ENCODE measurements at places on chromosomes 7 and 10.

- DNase-seq: no peak
Observed at GRCh38 chr10:131946880-131947279, 34.8 kb downstream of the BNIP3 start.

DNA sequence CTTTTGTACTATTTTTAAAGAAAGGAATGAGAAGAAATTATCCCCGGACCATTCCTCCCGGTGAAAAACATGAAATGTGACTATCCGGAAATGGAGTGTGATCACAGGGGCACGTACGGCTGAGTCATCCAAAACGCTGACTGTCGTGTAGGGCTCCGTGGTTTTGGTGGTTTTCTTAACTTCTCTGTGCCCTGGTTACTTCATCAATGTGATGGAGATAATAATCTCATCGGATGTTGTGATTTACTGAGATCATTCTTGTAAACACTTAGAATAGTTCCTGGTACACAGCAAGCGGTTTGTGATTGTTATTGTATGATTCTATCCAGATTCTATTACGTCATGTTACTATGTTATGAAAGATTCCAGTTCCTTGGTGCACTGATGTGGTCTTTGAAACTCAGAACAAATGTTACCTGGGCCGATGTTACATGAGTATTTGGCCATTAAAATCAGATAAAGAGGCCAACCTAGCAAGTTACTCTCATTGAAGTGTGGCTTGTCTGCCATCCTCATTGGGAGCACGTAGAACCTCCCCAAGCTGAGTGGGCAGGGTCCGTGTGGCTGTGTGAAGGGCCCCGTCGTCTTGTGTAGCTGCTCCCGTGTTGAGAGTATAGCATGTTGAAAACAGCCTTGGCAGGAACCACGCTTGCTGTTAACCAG is 99.5 kb downstream of the CAMK1D start:
- DNase-seq: peak; percentile 62

DNA sequence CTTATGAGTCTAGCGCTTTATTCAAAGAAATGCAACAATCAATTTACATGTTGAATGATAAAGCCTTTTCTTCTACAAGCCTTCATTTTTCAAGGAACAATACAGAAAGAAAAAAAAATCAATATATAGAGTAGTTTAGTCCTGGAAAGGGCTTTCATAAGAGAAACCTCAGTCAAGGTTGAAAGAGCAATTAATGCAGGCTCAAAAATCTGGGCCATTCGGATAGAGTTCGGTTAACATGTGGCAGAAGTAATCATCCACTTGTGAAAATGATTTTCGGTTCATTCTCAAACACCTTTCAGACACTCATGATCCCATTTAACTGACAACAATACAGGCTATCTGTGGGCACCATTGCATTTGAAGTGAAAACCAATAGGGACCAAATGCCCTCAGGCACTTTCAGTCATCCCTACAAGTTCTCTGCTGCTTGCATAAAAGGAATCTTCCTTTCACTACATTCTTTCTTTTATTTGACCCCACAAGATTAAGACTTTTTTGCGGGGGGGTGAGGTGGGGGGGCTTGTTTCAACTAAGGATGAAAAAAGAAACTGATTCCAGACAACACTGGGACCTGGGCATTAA is 177.9 kb downstream of the RNF133 start:
- no peak for DNase-seq

GRCh38 chr10:49690698-49691356 is 11.4 kb downstream of the C10orf53 start:
- DNase-seq: no peak

DNA sequence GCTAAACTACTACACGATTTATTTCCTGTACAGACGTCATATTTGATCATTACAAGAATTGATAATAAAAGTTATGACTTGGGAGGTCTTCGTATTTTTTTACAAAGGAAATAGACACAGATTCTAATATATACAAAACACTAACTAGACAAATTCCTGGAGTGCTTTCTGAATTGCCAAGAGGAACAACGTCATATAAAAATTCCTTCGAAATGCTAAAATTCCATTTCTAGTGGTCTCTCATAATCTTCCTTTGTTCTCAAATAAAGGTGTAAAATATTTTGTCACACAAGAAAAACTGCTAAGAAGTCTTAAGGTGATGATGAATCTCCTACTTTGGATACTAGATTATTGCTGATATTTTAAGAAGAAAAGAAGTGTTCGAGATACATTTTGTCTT is 85.4 kb downstream of the CDK6 start:
- no peak for DNase-seq

All from activated T-cell treated with anti-CD3 and anti-CD28 coated beads, Interleukin-2, amount 50 U/mL, for 4 hours (primary cell).